ENCODE measurements at places on chromosomes 13 and 19.
A peak's percentile ranks its signal among the peaks of the same experiment; 100 is the strongest.

DNA sequence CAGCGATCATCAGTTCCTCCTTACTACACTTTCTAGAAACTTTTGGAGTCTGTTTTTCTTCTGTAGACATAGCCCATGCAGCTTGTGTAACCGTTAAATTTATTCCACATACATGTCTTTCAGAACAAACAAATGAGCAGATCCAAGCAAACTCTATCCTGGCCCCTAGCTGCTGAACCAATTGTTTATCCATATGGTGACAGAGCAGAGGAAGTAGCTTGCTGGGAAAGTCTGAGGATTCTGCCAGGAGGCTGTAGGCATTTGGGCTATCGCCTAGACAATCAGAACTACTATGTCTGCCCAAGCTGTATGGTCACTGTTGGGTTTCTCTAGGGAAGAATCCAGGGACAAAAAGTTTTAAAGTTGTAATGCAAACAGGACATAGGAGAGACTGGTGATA, 343.7 kb downstream of the SPRY2 start:
- DNase-seq = no peak

- no peak for DNase-seq
Observed at GRCh38 chr13:98216135-98216565, 39.1 kb upstream of the RNF113B start.

GRCh38 chr19:5417495-5418436, 37.5 kb upstream of the ZNRF4 start:
- no peak for DNase-seq

- DNase-seq = no peak
Observed at GRCh38 chr19:35380450-35381124, 9.7 kb downstream of the GPR42 start.

DNA sequence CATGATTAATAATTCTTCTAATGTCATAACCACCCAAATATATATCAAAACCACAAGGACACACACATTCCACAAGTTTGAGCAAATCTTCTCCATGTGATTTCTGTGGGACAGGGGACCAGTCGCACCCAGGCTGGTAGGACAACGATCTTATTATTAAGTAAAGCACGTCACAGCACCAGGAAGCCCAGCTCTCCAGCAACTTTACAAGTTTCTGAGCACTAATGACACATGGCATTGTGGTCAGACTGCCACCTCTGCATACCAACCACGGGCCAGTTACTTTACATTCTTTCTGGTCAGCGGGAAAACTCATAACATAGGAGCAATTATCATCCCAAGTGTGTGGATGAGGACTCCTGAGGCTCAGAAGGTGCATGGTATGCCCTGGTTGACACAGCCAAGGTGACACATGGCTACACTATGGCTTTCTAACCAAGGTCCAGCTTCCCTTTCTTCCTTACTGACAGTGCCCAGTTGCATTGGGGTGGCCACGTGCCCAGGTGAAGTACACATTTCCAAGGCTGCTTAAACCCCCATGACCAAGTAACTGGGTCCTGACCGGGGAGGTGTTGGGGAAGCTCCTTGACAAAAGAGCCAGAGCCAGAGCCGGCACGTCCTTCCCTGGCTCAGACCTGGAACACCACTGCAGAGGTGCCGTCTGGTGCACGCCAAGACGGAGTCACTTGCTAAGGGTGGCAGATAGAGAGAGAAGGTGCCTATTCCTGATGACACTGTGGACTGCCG, 27.4 kb downstream of the LATS2 start:
- DNase-seq = no peak

GRCh38 chr19:50721441-50722137, 1.6 kb upstream of the CLEC11A start:
- no peak for DNase-seq

- no peak for DNase-seq
Observed at GRCh38 chr13:74074723-74075122, 59.5 kb downstream of the KLF12 start.

GRCh38 chr19:56133858-56134653, 7.0 kb upstream of the ZNF444 start:
- no peak for DNase-seq

GRCh38 chr19:40464059-40465024, 1.2 kb downstream of the BLVRB start:
- DNase-seq = peak; percentile 91

- DNase-seq = no peak
Observed at GRCh38 chr19:11356676-11357550, 1.7 kb downstream of the PLPPR2 start.

DNA sequence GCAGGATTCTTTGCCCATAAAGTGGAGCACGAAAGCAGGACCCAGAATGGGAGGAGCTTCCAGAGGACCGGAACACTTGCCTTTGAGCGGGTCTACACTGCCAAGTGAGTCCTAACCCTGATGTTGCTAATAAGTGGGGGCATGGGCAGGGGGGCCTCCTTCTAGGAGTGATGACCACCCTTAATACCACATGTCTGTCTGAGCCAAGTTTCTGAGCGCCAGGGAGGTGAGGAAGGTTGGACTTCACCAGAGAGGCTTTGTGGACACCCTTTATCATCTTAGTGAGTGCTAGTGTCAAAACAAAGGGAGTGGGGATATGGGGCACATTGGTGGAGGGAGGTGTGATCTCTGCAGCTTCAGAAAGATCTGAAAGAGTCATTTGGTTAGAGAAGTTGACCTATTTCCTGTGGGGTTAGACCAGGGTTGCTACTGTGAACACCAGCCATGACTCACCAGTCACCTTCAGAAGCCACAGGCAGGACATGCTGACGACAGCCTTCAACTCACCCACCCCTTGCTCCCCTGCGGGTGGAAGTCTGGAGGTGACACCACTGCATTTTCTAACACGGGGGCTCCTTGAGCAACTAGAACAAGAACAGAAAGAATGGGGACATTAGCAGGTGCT, 8.8 kb downstream of the ALOX5AP start:
- DNase-seq = peak; percentile 73

GRCh38 chr13:85366759-85367417, 432.3 kb downstream of the SLITRK6 start:
- DNase-seq = no peak

DNA sequence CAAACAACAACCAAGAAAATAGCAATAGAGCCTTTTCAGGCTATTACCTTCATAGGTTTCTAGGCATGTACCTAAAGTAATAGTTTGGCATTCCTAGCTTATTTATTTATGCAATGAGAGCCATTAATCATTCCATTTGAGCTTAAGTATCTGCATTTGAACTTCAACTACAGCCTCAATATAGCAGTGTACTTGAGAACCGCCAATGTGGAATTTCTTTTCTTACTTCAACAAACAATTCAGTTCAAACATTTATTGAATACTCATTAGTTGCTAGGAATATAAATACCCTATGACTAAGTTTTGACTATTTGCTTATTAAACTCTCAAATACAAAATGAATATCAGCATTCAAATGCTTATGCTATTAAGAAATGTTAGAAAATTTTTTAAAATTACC, 38.0 kb upstream of the FREM2 start:
- DNase-seq = no peak

GRCh38 chr13:87356314-87356713, 314.9 kb upstream of the SLITRK5 start:
- no peak for DNase-seq

DNA sequence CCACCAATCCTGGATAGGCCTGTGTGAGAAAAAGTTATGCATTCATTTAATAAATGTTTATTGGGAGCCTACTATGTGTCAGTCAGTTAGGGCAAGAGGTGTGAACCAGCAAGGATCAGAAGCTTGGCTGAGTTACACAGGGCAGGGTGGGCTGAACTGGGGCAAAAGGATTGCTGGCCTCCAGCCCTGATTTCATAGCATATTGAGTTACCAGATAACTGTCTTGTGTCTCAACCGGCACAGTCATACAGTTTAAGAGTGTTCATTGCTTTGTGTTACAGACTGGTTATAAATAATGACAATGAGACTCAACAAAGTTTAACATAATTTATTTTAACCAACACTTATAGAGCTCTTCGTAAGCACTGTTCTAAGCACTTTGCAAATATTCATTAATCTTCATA, 253.8 kb downstream of the DLEU7 start:
- DNase-seq = no peak

DNA sequence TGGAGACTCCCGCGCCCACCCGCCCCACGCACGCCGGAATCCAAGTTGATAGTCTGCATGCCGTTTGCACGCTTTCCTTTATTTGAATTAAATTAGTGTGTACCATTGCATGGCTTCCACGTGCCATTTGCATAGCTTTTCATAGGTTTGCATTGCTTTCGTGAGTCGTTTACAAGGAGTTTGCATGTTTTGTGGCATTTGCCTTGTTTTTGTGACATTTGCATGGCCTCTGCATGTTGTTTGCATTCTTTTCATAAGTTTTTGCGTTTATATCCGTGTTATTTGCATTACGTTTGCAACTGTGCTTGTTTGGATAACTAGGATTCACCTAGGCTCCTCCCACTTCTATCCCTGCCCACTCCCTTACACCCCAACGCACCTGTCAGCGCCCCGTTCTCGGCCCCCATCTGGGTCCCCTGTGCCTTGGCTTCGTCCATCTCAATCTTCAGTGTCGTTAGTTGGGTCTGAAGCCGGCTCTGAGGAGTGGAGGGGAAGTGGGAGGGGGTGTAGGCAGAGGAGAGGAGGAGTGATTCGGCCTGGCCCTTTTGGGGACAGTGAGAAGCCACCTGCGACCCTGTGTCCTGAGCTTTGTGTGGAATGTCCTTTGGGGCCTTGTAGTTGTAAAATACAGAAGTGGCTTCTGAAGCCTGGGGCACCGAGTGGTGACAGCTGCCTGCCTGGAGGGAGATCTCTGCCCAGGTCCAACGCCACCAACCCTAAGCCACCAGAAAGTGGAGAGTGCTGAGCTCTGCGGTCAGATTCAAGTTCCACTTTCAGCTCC, 2.4 kb downstream of the CCDC194 start:
- peak; percentile 72 for DNase-seq

DNA sequence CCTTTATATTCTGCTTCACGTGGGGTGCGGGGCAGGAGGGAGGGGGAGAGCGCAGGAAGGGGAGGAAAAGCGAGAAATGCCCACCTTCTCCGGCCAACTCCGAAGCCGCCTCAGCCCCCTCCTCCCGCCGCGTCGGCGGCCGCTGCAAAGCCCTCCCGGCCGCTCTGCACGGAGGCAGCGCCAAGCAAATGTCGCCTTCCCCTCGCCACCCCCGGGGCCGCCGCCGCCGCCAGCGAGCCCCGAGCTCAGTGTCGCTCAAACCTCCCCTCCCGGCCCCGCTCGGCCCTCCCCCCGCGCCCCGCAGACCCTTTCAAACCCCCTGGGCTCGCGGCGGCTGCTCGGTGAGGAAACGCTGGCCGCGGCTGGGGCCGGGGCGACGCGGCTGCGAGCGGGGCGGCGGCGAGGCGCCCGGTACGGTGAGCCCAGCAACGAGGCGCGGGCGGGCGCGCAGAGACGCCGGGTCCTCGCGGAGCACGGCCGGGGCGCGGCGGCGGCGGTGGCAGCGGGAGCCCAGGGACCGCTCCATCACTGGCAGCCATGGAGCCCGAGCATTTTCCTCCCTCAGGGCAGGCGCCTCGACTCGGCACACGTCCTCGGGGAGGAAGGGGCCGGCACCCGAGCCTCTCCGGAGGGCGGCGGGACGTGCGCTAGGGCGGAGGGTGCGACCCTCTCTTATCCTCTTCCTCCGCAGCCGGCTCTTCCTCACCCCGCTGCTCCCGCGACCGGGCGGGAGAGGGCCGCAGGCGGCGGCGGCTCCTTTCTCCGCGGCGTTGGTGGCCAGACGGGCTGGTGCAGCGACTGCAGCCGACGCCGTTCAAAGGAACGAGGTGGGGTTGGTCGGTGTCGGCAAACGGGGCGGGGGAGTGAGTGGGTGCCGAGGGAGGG, 463 bp upstream of the TSC22D1 start:
- peak; percentile 25 for DNase-seq

- peak; percentile 67 for DNase-seq
Observed at GRCh38 chr19:45406226-45407090, at the start of gene POLR1G. TSS of gene POLR1G (plus strand) at chr19:45406644. CDS start at chr19:45406697, 53 bp downstream.

GRCh38 chr19:42254089-42254849, 659 bp downstream of the ERF start:
- DNase-seq = peak; percentile 66

GRCh38 chr13:77353995-77354394, 27.1 kb upstream of the MYCBP2 start:
- DNase-seq = peak; percentile 75

DNA sequence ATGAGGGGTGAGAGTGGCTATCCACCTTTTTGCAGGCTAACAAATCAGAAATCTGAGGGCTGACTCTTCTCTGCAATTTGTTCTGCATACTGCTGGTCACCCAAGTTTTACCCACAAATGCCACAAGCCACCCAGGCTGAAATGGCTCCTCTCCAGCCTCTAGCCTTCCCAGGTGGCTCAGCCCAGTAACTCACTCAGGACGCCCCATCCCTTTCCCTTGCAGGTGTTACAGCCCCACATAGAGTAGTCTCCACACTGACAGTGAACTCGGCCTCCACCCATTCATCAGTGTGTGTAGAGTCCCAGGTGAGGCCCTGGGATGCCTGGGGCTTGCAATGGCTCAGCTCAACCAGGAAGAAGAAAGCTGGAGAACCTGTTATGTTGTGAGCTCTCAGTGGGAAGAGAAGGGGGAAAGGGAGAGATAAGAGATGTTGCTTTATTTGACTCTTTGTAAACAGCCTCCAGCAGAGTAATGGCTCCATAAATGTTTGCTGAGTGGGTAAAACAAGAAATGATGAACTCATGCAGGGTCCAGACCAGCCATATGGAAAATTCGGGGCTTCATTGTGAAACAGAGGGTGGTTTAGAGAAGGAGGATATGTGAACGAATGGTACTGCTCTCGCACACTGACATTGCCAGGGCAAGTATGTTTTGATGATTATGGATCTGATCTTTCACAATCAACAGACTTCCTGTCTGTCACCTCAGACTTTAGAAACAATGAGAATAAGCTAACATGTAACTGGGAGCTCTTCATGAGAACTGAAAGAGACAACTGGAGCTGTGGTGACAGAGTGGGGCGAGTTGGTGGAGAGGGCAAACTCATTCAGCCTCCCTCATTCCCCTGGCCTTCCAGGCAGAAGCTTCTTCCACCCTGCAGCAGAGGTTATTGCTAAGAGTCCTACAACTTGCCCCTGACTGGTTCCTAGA, 74.2 kb upstream of the RFC3 start:
- peak; percentile 52 for DNase-seq

- DNase-seq = peak; percentile 79
Observed at GRCh38 chr19:10699650-10700335, 1.4 kb upstream of the QTRT1 start.

DNA sequence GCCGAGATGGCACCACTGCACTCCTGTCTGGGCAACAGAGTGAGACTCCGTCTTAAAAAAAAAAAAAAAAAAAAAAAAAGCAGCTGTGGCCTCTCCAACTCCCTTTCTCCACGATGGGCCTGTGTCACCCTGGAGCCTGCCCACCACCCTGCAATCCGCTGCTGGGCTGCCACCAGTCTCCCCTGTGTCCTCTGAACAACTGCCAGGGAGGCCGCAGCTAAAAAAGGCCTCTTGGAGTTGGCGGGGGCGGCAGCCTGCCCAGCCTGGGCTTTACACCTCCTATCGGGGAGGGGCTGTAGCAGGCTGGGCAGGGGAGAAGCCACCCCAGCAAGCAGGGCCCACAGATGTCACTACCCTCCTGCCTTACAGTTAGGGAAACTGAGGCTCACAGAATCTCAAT, 3.5 kb downstream of the CDC37 start:
- DNase-seq = no peak
